ENCODE measurements at places on chromosomes 3 and 15.

DNA sequence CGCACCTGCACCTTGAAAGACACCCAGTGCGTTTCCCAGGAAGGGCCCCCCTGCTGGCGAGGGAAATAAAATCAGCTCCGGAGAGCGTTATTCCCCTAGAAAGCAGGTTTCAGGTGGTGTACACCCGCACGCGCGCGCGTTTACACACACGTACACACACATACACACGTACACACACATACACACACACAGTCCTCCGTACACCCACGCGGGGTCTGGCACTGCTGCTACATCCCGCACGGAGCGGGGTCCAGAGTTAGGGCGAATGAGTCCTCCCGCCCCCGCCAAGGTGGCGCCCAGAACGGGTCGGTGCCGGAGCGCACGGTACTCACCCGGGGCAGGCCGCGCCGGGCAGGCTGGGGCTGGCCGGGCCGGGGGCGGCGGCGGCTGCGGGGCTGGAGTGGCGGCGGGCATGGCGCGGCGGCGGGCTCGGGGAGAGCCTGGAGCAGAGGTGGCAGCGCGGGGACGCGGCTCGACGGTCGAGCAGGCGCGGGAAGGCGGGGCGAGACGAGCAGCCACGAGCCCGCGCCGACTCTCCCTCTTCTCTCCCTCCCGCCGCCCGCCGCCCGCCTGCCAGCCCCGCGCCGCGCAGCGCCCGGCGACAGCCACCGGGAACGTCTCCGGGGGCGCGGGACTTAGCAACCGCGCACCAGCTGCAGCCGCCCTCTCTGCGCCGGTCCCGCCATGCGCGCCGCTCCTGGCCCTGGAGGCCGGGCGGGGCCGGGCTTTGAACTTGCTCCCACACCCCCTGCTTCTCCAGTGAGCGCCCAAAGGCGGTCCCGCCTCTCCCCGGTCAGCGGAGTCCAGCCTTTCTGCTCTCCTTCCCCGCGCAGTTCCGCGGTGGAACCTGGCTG, at the start of gene DCLK3:
DCLK3 (minus strand) TSS at position 704 of the 854 bp plus-strand sequence; CDS start at position 414, 290 bp downstream.
- DNase-seq, result no peak

- DNase-seq, result no peak
Observed at GRCh38 chr3:56976651-56977560, 83.6 kb upstream of the SPATA12 start.

DNA sequence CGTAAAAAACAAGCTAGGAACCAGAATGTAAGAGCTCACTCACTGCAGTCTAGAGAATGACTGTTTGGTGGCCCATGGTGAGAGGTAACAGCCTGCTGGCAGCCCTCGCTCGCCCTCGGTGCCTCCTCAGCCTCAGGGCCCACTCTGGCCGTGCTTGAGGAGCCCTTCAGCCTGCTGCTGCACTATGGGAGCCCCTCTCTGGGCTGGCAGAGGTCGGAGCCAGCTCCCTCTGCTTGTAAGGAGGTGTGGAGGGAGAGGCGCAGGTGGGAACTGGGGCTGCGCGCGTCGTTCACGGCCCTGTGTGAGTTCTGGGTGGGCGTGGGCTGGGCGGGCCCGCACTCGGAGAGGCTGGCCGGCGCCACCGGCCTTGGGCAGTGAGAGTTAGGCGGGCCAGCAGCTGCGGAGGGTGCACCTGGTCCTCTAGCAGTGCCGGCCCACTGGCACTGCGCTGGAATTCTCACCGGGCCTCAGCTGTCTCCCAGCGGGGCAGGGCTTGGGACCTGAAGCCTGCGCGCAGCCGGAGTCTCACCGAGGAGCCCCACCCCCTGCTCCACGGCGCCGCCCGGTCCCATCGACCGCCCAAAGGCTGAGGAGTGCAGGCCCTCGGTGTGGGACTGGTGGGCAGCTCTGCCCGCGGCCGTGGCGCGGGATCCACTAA, 420.6 kb downstream of the RBMS3 start:
- no peak for DNase-seq

GRCh38 chr3:4314688-4315087, 11.5 kb downstream of the SETMAR start:
- DNase-seq, result no peak

DNA sequence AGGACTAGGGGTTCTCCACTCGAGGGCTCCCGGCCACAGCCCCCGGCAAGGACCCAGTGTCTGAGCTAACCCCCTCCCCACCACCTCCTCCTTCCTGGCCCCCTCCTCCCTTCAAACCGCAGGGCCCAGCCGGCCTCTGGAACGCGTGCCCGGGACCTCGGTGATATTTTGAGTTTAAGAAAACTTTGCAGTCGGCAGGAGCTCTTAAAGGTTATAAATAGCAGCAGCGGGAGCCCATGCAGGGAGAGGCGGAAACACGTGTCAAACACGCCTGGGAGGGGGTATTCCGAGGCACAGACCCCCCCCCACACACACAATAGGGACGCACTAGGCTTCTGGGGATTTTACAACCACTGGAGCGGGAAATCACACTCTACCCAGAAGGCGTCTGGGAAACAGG, 3.1 kb upstream of the PTH1R start:
- no peak for DNase-seq

DNA sequence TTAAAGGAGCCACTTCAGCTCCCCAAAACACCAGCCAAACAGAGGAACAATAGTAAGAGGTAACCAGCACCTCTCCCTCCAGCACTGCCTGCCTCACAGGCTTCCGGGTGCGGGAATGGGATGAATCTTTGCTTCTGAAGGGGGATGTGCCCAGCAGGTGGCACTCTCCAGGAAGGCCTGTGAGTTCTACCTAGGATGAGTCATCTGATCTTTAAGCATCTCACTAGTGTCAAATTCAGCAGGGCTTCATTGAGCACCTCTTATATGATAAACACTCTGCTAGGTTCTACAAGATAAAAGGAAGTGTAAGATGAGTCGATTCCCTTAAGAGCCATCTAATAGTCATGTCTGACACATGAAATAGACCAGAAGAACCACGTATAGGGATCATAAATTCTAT, 237.4 kb upstream of the UMPS start:
- no peak for DNase-seq

GRCh38 chr3:24830230-24831152, 335.8 kb upstream of the THRB start:
- DNase-seq, result no peak

GRCh38 chr3:18557216-18557615, 132.1 kb upstream of the SATB1 start:
- no peak for DNase-seq

GRCh38 chr3:83948771-83949170, 1010.0 kb upstream of the CADM2 start:
- DNase-seq, result no peak

DNA sequence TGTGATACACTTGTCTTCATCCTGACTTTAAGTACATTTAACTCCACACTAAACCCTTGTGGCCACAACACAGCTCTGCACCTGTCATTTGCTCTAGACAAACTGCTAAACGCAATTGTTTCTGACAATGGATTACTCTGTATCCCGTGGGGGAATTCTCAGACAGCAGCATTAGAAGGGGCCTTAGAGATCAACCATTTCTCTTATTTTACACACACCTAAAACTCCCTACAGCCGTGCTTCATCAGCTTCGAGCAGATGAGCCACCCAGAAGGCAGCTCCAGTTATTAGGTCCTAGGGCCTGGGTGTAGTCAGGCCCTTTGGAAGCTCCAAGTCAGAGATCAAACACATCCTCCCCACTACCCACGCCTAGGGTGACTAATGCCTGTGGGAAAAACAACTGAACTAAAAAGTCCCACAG, 1.3 kb upstream of the IL12A start:
- no peak for DNase-seq

GRCh38 chr3:59374091-59374817, 324.4 kb upstream of the CFAP20DC start:
- no peak for DNase-seq

- no peak for DNase-seq
Observed at GRCh38 chr15:50355980-50356379, 982 bp upstream of the GABPB1 start.

GRCh38 chr3:72379500-72380187, 468.6 kb downstream of the SHQ1 start:
- DNase-seq, result no peak

GRCh38 chr15:57922776-57923175, 142.7 kb downstream of the ALDH1A2 start:
- no peak for DNase-seq

GRCh38 chr15:82805994-82806406, at the start of gene FSD2:
TSS of gene FSD2 (minus strand) at chr15:82806069. CDS start at chr15:82787390, 18,679 bp downstream.
- DNase-seq, result no peak
